Activated CD8-positive, alpha-beta memory T cell treated with anti-CD3 and anti-CD28 coated beads, Interleukin-2, amount 50 U/mL, for 48 hours (primary cell): ENCODE measurements at places on chromosomes 3 and 15.
A peak's percentile ranks its signal among the peaks of the same experiment; 100 is the strongest.

DNA sequence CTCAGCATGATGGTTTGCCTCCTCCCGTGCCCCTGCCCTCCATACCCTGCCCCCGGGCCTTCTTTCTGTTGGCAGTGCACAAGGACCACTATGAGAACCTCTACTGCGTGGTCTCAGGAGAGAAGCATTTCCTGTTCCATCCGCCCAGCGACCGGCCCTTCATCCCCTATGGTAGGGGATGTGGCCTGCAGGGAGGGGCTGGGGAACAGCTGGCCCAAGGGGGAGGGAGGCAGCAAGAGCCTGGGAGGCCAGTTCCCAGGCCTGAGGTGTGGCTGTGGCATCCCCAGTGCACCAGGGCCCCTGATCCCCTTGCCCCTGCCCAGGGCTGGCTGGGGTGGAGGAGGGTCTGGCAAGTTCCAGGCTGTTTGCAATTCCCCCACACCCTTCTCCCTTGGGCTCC lies 2.6 kb upstream of the PLA2G4B start:
- DNase-seq = no peak

DNA sequence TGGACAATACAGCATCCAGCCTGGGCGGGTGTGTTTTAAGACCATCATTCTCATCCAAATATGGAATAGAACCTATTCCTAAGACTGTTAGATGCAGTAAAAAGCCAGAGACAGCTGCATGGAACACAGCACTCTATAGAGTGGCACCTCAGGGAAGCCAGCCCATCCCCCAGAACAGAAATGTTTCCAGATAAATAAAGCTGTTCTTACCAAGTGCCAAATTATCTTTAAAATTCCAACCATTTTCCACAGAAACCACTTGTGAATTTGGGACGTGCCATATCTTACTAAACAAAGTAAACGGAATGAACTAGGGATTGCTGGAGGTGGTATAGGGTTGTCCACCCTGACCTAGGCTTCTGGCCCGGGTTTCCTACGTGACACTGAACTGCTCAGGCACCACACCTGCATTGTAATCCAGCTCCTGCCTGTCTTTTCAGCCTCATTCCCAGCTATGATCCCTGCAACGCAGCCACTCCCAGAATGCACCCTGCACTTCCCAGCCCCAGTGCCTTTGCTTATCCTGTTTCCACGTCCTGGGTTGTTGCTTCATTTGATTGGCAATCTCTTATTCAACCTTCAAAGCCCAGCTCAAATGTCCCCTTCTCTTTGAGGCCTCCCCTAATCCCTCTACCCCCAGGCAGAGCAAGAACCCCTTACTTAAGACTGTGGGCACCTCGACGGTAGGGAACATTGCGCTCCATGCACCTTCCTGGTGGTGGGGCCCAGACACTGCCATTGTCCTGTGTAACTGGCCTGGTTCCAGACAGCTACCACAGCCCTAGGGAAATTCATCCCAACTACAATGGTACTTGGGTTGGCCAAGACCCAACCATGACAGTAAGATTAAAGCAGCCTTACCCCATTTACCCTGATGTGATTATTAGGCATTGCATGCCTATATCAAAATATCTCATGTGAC lies 100.2 kb downstream of the IQSEC1 start:
- DNase-seq = no peak

GRCh38 chr3:9229325-9229724 lies 20.1 kb downstream of the SRGAP3 start:
- DNase-seq = no peak

DNA sequence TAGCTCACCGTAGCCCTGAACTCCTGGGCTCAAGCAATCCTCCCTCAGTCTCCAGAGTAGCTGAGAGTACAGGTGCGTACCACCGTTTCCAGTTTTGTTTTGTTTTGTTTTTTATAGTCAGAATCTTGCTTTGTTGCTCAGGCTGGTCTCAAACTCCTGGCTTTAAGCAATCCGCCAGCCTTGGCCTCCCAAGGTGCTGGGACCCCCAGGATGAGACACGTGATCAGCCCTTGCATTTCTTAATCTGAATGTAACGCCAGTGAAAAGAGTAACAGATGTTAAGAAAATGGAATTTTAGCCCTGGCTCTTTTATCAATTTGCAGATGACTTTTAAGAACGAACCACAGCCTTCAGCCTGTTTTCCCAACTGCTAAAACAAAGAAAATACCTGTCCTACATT lies 451.3 kb downstream of the SHQ1 start:
- no peak for DNase-seq

DNA sequence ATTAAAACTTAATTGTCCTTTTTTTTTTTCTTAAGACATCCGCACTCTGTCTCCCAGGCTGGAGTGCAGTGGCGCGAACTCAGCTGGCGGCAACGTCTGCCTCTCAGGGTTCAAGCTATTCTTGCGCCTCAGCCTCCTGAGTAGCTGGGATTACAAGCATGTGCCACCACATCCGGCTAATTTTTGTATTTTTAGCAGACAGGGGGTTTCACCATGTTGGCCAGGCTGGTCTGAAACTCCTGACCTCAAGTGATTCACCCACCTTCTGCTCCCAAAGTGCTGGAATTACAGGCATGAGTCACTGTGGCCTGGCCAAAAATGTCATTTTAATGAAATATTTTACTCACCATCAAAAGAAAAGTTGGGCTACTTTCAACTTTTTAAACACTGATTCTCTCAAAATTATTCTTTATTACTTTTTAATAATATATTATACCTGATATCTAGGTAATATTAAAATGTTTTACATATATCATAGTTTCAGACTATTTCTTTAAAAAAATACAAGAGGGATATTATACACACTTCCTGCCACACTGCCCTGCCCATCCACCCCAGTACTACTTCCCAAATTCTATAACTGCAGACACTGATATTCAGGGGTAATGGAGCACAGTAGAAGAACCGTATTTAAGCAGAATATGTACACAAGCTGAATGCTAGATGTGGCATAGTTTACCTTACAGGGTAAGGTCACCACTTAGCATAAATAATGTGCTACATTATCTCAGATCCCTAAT lies 723.9 kb upstream of the ZNF385D start:
- DNase-seq = no peak

DNA sequence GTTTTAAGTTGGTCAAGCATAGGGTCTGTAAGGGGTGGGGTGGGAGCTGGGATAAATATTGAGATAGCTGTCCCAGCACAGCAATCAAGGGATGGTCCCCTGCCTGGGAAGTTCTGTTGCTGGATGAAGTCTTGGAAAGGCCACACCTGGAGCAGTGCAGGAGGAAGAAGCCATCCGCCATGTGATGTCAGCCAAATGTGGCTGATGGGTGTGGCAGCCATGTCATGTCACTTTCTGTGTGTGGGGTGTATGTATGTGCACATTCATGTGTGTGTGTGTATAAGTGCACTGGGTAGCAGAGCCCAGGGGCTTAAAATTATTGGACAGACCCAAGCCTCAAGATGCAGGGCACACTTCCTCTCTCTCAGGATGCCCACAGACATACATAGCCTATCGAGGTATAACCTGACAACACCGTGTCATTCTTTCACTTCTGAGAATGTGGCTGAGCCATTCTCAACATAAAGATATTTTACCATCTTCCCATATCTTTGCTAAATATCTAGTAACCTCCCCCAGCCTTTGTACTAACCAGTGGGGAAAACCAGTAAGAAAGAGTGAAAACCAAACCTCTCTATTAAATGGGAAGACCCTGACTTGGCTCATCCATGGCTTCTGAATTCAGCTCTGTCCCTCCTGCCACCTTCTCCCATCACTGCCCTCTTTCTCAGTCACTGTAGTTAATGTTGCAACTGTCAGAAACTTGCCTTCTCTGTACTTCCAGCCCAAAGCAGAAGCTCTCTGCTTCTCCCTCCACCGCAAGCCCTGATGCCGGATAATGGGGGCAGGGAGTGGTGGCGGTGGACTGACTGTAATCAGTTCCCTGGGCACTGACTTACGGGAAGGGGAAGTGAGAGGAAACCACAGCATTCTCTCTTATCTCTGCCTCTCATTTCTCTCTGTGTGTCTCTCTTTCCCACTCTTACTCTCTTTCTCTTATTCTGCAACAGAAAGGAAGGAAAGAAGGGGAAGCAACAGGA lies 11.2 kb downstream of the TNFSF10 start:
- peak; percentile 81 for DNase-seq

DNA sequence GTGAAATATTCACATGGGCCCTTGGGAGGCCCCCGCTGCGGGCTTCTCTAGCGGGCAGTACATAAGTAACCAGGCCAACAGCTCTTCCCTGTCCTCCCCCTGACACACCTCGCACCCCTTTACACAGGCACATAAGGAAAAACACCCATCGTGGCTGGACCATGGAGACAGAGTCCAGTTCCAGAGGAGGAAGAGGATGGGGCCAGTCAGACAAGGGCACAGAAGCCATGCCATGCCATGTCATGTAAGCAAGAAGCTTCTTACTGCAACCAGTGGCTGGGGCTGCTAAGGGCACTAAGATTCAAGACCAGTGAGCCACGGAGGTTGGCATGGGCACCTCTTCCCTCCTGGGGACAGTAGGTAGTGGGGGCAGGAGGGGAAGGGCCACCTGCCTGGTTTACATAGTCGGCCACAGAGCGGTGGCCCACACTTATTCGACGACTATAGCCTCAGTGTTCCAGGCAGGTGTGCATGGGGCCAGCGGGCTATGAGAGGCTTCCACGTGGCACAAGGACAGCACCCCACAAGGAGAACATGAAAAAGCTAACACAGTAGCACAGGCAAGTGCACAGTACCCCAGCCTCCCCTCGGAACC lies 5.7 kb upstream of the CYP11A1 start:
- DNase-seq = no peak

GRCh38 chr3:176692199-176692965 lies 504.9 kb downstream of the TBL1XR1 start:
- no peak for DNase-seq

DNA sequence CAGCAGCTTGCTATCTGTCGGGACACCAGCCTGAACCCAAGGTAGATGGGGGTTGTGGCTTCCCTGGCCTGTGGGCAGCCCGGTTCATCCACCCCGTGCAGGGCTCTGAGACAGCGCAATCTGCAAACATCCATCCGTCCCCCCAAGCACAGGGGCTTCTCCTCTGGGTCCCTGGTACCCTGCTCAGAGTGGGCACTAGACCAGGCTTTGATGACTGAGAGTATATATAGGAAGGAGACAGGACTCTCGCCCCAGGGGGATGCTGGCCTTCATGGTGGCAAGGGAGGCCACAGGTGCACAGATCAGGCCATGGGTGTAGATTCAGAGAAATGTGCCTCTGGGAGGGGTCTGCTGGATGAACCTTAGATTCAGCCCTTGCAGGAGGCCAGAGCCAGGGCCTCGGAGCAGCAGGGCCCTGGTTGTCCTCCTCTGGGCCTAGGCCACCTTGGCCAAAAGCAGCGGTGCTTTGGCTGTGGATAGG lies 40.3 kb downstream of the CFAP100 start:
- DNase-seq = no peak

- DNase-seq = no peak
Measured at GRCh38 chr3:72887343-72887704, 522 bp upstream of the GXYLT2 start.

DNA sequence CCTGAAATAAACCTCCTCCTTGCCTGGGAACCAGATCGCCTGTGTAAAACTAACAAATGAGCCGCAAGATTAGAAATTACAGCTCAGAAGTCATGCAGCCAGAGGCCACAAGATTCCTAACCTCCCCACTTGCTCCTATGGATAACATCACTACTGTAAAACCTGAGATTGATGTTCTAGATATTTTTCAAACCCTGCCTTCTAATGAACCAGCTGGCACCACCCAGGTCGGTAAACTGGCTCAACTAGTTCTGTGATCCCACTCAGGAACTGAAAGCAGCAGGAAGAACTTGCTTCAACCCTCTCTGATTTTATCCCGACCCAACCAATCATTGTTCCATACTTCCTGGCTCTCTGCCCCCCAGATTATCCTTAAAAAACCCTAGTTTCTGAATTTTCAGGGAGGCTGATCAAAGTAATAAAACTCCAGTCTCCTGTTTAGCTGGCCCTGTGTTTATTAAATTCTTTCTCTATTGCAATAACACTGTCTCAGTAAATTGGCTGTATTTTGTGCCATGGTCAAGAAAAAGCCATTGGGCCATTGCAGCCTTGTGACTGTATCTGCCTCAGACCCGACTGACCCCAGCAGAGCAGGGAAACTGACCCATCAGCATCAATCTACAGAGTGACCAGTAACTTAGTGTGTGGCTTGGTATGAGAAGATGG lies 98.9 kb downstream of the RPLP1 start:
- no peak for DNase-seq

DNA sequence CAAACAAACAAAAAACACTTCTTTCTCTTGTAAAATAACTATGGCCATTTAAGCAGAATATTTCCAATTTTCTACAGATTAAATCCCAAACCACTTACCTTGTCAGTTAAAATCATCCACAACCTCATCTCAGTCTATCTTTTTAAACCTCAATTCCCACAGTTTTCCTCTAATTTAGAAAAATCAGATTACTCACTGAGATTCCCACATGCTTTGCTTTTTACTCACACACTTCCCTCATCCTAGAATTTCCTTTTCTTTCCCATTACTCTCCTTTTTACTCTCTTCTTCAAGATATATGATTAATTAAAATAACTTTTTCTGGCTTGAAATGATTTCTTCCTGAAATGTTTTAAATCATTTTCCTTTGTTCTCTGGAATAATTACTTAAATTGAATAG lies 790.7 kb downstream of the ROBO1 start:
- DNase-seq = no peak
